Lower lobe of right lung (tissue), 2 donors: ENCODE measurements at places on chromosomes 4 and X. TPM values are rescaled to one million over a fixed set of nuclear protein-coding genes. Genes with fewer than 3 reads are reported as not detected.

The TTC29 gene
- total RNA-seq: 4.5 TPM

The RASSF6 gene
- total RNA-seq: 1.9 TPM

The ACSL1 gene
- 321 TPM for total RNA-seq

The CXorf49 gene
- total RNA-seq: not detected

The P2RY8 gene
- 3.0 TPM for total RNA-seq
